Endothelial cell (in vitro differentiated cells): ENCODE measurements at places on chromosomes 3 and 15. TPM values are rescaled to one million over a fixed set of nuclear protein-coding genes. Genes with fewer than 3 reads are reported as not detected.

The ETV5 gene
- total RNA-seq = 40.6 TPM

The BOC gene
- 3.8 TPM for total RNA-seq

- DNase-seq = no peak
Observed at GRCh38 chr3:94532951-94533350, 470.1 kb downstream of the NSUN3 start.

DNA sequence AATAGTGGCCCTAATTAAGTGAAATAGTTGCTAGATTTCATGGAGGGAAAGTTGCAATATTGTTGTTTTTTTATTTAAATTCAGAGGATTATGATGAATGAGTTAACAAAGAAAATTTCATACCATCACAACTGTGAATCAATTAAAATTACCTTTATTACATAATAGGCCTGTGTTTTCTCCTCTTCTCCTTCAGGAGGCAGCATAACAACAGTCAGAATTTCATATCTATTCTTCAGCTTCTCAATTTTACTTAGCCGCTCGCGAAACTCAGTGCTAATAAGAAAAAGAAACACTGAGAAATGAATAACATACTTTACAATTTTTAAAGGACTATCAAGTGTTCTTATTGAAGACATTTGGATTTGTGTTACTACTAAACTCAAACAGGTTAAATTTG lies 29.4 kb downstream of the TTC14 start:
- no peak for DNase-seq

- DNase-seq = no peak
Observed at GRCh38 chr15:29687204-29687815, 135.0 kb downstream of the TJP1 start.
